Heart right ventricle (tissue), 16 donors: ENCODE measurements at places on chromosomes 2 and 18. TPM values are rescaled to one million over a fixed set of nuclear protein-coding genes. Genes with fewer than 3 reads are reported as not detected.

GRCh38 chr18:55237660-55238059 lies 278.4 kb upstream of the CCDC68 start:
- no peak for DNase-seq

- no peak for DNase-seq
Measured at GRCh38 chr18:42281124-42281523, 326.1 kb downstream of the PIK3C3 start.

The IL37 gene
- not detected for polyA plus RNA-seq

- DNase-seq, result no peak
Measured at GRCh38 chr18:57833441-57834101, 30.5 kb upstream of the ATP8B1 start.

GRCh38 chr2:43045866-43046265 lies 180.5 kb downstream of the ZFP36L2 start:
- no peak for DNase-seq

The ANKRD23 gene
- polyA plus RNA-seq, result 17.9 TPM

The FABP1 gene
- 1.1 TPM for polyA plus RNA-seq

DNA sequence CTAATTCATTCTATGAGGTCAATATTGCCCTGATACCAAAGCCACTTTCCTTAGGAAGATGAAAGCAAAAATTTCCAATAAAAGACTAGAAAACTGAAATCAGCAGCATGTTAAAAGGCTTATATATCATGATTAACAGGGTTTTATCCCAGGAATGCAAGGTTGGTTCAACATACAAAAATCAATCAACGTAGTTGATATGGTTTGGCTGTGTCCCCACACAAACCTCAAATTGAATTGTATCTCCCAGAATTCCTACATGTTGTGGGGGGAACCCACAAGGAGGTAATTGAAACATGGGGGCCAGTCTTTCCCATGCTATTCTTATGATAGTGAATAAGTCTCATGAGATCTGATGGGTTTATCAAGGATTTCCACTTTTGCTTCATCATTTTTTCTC lies 11.7 kb upstream of the ABCB11 start:
- no peak for DNase-seq

The PROKR1 gene
- polyA plus RNA-seq, result not detected

DNA sequence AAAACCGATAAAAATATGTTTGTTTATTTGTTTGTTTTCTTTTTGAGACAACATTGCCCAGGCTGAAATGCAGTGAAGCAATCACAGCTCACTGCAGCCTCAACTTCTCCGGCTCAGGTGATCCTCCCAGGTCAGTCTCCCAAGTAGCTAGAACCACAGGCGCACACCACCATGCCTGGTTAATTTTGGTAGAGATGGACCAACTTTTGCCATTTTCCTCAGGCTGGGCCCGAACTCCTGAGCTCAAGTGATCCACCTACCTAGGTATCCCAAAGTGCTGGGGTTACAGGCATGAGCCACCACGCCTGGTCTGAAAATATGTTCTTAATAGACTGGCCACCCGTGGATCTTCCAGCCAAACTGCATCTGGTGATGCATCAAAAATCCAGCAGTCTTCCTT lies 1482.7 kb upstream of the NXPH2 start:
- no peak for DNase-seq

GRCh38 chr2:180554330-180554729 lies 426.1 kb upstream of the UBE2E3 start:
- no peak for DNase-seq

DNA sequence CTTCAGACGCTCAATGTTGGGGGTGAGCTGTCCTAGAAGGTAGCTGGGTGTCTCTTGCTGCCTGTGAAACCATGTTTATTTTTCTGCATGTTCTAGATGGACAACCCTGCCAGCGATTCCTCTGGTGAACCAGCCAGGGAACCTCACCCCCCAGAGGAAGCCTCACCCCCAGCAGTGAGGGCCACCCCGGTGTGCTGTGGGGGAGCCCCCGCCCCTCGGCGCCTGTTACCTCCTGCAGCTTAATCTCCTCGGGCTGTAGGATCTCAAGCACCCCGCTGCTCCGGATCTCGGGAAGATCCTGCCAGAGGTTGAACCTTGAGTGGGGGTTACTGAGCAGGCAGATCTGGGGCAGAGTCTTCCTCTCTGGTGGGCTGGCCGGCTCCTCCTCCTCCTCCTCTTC lies 50.0 kb downstream of the SNORC start:
- no peak for DNase-seq

DNA sequence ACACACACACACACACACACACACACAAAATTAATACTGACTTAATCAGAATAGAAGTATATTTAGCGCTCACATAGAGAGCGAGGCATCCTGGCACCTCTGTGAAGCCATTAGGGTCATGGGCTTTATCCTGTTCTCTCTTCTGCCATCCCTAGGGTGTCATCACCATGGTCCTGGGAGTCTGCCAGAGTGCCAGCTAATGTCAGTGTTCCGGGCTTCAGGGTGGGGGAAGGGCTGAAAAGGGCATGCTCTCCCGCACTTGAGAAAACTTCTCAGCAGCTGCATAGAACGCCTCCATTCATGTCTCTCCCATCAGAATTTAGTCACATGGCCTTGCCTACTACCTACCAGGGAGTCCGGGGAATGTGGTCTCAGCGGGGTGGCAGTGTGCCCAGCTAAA lies 19.7 kb upstream of the DYNC2LI1 start:
- peak; percentile 13 for DNase-seq

- DNase-seq, result no peak
Measured at GRCh38 chr2:234528410-234529148, 31.7 kb upstream of the ARL4C start.

GRCh38 chr18:36201765-36202164 lies 14.5 kb downstream of the MOCOS start:
- DNase-seq, result no peak
